ENCODE measurements at places on chromosomes 2 and 18.

GRCh38 chr2:216792222-216793021, 67.4 kb downstream of the TNP1 start:
- DNase-seq: peak; percentile 32

GRCh38 chr2:241762321-241762932, 14.2 kb upstream of the GAL3ST2 start:
- no peak for DNase-seq

DNA sequence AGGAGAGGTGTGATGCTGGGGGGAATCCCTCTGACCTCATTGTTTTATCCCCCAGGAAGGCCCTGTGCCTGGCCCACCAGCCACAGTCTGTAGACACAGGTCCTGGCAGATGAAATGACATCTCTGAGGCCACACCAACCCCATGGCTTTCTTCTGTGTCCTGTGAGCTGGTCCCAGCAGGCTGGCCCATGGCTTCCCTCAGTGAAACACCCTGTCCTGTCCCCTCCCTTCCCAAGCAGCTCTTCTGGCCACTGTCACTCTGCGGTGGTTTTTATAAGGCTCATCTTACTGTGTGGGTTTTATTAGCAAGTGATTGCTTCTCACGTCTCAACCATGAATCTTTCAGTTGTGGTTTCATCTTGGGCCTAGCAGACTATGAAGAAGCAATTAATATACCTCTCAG, 102.8 kb upstream of the STPG4 start:
- no peak for DNase-seq

DNA sequence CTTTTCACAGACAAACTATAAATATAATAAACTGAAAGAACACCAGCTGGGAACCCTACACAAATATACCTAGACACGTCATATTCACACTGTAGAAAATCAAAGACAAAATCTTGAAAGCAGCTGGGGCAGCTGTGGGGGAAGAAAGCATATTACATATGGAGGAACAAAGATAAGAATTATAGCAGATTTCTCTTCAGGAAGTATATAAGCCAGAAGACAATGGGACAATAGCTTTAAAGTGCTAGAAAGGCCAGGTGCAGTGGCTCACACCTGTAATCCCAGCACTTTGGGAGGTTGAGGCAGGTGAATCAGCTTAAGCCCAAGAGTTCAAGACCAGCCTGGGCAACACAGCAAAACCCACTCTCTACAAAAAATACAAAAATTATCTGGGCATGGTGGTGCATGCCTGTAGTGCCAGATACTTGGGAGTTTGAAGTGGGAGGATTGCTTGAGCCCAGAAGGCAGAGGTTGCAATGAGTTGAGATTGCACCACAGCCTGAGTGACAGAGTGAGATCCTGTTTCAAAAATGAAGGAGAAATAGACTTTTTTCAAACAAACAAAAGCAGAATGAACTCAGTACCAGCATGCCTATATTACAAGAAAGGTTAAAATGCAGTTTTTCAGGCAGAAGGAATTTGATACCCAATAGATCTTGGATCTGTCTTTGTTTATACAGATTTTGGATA, 26.8 kb upstream of the ERCC3 start:
- no peak for DNase-seq

DNA sequence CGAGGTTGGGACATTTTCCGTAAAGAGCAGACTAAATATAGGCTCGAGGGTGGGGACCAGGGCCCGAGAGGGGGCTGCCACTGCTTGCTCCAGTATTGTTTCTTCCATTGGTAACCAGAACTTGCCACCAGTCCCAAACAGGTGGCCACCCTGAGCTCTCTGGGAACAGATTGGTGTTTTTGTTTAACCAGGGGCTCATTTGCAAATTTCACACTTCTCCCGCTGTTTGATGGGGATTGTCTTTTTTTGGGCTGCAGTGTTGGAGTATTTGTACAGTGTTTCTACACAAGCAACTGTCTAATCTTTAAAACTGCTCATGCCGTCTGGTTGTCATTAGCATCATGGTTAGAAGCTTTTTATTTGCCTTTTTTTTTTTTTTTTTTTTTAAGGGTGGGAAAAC, 8.5 kb downstream of the AGAP1 start:
- no peak for DNase-seq

Data from mammary epithelial cell (primary cell).